Mononuclear cell (primary cell): ENCODE measurements at places on chromosomes 1 and 21. TPM values are rescaled to one million over a fixed set of nuclear protein-coding genes. Genes with fewer than 3 reads are reported as not detected.

The SLAMF8 gene
- total RNA-seq, result 0.84 TPM

The CD5L gene
- not detected for total RNA-seq

The CCDC27 gene
- total RNA-seq, result not detected

The QSOX1 gene
- total RNA-seq, result 56.0 TPM

The C1orf226 gene
- not detected for total RNA-seq

The TNFRSF1B gene
- 210 TPM for total RNA-seq

The GJB4 gene
- total RNA-seq, result not detected

The TIAM1 gene
- 40.0 TPM for total RNA-seq

The LPAR3 gene
- 0.84 TPM for total RNA-seq

The SPATA46 gene
- not detected for total RNA-seq

The MYBPH gene
- total RNA-seq, result not detected

The ANKRD65 gene
- not detected for total RNA-seq

The DNASE2B gene
- total RNA-seq, result not detected

The CFHR2 gene
- not detected for total RNA-seq

The PTBP2 gene
- total RNA-seq, result 52.8 TPM

The PRRX1 gene
- not detected for total RNA-seq

The CYP2J2 gene
- 0.10 TPM for total RNA-seq

The VANGL2 gene
- under 0.01 TPM for total RNA-seq

The TRIM46 gene
- total RNA-seq, result 0.52 TPM

The RNF207 gene
- 2.1 TPM for total RNA-seq

The ATG4C gene
- 6.4 TPM for total RNA-seq

The ZNF593OS gene
- total RNA-seq, result not detected

The KCNAB2 gene
- total RNA-seq, result 66.3 TPM

The RGS1 gene
- 1,368 TPM for total RNA-seq

The CAPN9 gene
- not detected for total RNA-seq

The PHLDA3 gene
- 0.31 TPM for total RNA-seq
